Vein endothelial cell (primary cell): ENCODE measurements at places on chromosomes 13 and 19. TPM values are rescaled to one million over a fixed set of nuclear protein-coding genes. Genes with fewer than 3 reads are reported as not detected.

The ZNF480 gene
- 7.2 and 7.8 TPM in 2 replicates for total RNA-seq

The SLC10A2 gene
- total RNA-seq: not detected in 2 replicates

The FAM32A gene
- total RNA-seq: 129 and 143 TPM in 2 replicates

The ZNF296 gene
- 0.33 and 0.48 TPM in 2 replicates for total RNA-seq

The PHF11 gene
- total RNA-seq: 11.8 and 13.5 TPM in 2 replicates

The KCNN4 gene
- 0.48 TPM in 1 of 2 replicates, not detected in the other for total RNA-seq

The POLR2E gene
- 148 and 173 TPM in 2 replicates for total RNA-seq

The ABHD8 gene
- total RNA-seq: 6.1 and 16.0 TPM in 2 replicates

The PRKCSH gene
- total RNA-seq: 116 and 144 TPM in 2 replicates

The OR4F17 gene
- not detected in 2 replicates for total RNA-seq

The PRTN3 gene
- total RNA-seq: not detected in 2 replicates

The ARHGEF1 gene
- total RNA-seq: 56.2 and 56.8 TPM in 2 replicates

The ZNF446 gene
- 8.6 and 10.1 TPM in 2 replicates for total RNA-seq

The LSM14A gene
- total RNA-seq: 102 and 107 TPM in 2 replicates

The TTC9B gene
- not detected in 2 replicates for total RNA-seq

The NPHS1 gene
- total RNA-seq: not detected in 2 replicates

The MZF1 gene
- 17.4 and 19.6 TPM in 2 replicates for total RNA-seq

The NDUFB7 gene
- 209 and 287 TPM in 2 replicates for total RNA-seq

The ZNF77 gene
- total RNA-seq: 5.2 and 6.2 TPM in 2 replicates

The CBY2 gene
- total RNA-seq: not detected in 2 replicates

The SOHLH2 gene
- total RNA-seq: 0.19 and 0.33 TPM in 2 replicates

The FBXO27 gene
- 1.3 and 2.3 TPM in 2 replicates for total RNA-seq

The FCAR gene
- not detected in 2 replicates for total RNA-seq

The ZNF90 gene
- 0.65 and 1.5 TPM in 2 replicates for total RNA-seq

The ZNF681 gene
- 1.3 and 1.4 TPM in 2 replicates for total RNA-seq

The POU2F2 gene
- 1.3 and 1.5 TPM in 2 replicates for total RNA-seq

The KBTBD7 gene
- 4.1 and 4.6 TPM in 2 replicates for total RNA-seq

The LILRA1 gene
- not detected in 2 replicates for total RNA-seq
